Upper lobe of left lung (tissue), 6 donors: ENCODE measurements at places on chromosomes 3 and 15. TPM values are rescaled to one million over a fixed set of nuclear protein-coding genes. Genes with fewer than 3 reads are reported as not detected.

The SV2B gene
- total RNA-seq: 0.40 TPM

DNA sequence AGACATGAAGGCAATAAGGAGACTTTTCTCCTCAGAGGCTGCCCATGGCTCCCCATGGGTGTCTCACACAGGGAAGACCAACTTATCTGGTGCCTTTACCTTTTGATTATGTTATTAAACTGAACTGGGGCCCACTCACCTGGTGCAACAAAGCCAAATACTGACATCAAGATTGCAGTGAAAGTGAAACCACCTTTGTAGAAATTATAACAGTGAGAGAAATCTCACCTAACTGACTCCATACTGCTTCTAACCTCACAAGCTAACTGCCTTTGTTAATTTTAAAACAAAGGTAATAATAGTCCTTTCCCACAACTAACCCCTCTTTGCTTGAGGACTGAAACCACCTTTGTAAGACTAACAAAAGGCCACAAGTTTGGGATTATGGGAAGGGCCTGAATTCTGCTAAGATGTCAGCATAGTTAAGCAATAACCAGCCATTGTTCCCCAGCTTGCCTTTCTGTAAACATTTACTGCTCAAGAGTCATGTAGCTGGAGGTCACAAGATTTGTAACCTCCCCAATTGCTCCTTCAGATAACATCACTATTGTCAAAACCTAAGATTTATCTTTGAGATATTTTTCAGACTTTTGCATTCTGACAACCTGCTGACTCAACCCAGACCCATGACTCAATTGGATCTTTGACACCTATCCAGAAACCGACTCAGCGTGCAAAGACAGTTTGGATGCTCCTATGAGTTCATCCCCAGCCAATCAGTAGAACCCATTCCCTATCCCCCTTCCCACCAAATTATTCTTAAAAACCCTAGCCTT, 420.3 kb upstream of the CFAP20DC start:
- H3K4me1 ChIP-seq: no peaks in the 10 kb centered on the region
- DNase-seq: no peak
- H3K36me3 ChIP-seq: no peaks in the 10 kb centered on the region
- no peak overlapping the region for H3K27ac ChIP-seq
- no peaks in the 10 kb centered on the region for H3K27me3 ChIP-seq

- H3K4me1 ChIP-seq: no peaks in the 10 kb centered on the region
- no peak overlapping the region for H3K4me3 ChIP-seq
- H3K27ac ChIP-seq: no peak overlapping the region
- no peak for DNase-seq
These were observed 694.1 kb downstream of the AGBL1 start for GRCh38 chr15:86773736-86774135.

GRCh38 chr3:127073941-127074820, 91.3 kb downstream of the PLXNA1 start:
- no peak overlapping the region for H3K4me3 ChIP-seq
- no peak for DNase-seq
- H3K36me3 ChIP-seq: no peaks in the 10 kb centered on the region
- no peaks in the 10 kb centered on the region for H3K4me1 ChIP-seq
- H3K27ac ChIP-seq: no peak overlapping the region
- H3K27me3 ChIP-seq: no peaks in the 10 kb centered on the region

DNA sequence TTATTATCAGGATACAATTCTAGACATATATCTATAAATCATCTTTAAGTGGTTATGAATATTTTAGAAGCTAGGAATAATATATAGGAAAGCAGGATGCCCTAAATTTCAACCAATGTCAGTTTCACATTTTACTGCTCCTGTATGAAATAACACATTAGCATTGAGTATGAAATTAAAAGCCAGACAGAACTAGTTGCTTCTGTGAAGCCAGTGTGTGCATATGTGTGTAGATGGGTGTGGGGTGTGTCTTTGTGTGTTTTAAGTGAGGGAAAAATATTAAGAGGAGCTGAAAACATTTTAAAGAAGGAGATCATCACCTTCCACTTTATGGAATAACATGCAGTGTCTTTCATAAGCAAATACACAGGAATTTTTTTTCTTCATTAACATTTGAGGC, 271.4 kb upstream of the RORA start:
- H3K27ac ChIP-seq: no peak overlapping the region
- no peaks in the 10 kb centered on the region for H3K36me3 ChIP-seq
- H3K27me3 ChIP-seq: no peaks in the 10 kb centered on the region
- H3K4me3 ChIP-seq: no peak overlapping the region
- no peaks in the 10 kb centered on the region for H3K4me1 ChIP-seq

- H3K27me3 ChIP-seq: no peaks in the 10 kb centered on the region
- H3K4me1 ChIP-seq: no peaks in the 10 kb centered on the region
- H3K4me3 ChIP-seq: no peak overlapping the region
- no peaks in the 10 kb centered on the region for H3K36me3 ChIP-seq
- DNase-seq: peak; percentile 22
These were observed 285.3 kb downstream of the SV2B start for GRCh38 chr15:91385311-91385710.
